ENCODE measurements at places on chromosomes 7 and 10.

DNA sequence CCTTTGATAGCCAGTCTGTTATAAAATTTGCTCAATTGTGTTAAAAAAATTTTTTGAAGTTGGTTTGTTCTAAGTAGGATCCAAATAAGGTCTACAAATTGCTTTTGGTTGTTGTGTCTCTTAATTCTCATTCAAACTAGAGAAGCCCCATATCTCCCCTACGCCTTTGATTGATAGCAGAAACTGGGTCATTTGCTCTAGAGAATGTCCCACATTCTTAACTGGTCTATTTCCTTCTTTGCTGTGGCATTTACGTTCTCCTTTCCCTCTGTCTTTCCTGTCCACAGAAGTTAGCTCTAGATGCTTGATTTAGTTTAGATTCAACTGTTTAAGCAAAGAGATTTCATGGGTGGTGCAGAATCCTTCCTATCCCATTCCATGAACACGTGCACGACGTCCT, 174.6 kb upstream of the SVIL start:
- no peak for DNase-seq

DNA sequence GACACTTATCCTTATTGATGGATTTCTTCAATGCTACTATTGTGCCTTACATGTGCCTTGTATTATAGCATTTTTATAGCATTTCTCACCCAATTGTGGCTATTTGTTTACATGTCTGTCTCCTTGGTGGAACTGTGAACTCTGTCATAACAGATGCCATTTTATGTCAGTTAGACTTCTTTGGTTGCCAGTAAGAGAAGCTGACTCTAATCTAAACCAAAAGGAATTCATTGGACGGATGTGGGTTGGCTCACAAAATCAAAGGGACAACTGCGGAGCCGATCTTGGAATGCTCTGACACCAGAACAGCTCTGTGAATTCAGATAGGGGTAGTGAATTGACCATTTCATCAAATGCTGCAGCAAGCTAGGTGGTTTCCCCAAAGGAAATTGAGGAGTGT, 15.0 kb downstream of the GARIN1A start:
- DNase-seq = no peak

DNA sequence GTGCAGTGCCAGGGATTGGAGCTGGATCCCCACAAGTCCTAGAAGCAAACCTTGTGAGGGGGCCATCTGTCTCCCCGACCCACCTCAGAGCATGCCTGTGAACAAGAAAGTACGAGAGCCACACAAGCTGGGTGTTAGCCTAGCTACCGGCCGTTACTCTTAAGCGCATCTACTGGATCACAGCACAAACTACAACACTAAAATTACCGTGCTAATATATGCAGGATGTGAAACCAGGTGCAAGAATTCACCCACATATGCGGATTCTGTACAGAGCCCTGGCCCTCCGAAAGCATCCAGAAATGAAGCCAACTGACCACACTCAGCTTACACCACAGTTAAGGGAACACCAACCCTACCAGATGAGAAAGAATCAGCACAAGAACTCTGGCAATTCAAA, 16.0 kb upstream of the PRSS1 start:
- no peak for DNase-seq

DNA sequence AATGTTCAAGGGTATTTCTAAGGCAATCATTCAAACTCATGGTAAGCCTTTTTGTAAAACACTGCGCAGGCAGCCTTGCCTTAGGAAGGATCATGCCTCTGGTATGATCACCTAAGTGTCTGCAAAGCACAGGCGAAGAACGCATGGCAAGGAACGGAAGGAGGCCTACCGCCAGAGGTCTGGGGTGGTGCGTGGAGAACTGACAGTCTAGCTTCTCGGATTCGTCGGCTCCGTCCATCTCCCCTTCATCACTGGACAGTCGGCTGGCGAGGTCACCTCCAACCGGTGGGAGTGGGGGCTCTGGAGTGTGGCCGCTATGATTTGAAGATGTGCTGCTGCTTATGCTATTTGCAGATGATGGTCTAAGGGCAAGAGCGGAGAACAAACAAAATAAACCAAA, 42.6 kb upstream of the EFCAB10 start:
- no peak for DNase-seq

DNA sequence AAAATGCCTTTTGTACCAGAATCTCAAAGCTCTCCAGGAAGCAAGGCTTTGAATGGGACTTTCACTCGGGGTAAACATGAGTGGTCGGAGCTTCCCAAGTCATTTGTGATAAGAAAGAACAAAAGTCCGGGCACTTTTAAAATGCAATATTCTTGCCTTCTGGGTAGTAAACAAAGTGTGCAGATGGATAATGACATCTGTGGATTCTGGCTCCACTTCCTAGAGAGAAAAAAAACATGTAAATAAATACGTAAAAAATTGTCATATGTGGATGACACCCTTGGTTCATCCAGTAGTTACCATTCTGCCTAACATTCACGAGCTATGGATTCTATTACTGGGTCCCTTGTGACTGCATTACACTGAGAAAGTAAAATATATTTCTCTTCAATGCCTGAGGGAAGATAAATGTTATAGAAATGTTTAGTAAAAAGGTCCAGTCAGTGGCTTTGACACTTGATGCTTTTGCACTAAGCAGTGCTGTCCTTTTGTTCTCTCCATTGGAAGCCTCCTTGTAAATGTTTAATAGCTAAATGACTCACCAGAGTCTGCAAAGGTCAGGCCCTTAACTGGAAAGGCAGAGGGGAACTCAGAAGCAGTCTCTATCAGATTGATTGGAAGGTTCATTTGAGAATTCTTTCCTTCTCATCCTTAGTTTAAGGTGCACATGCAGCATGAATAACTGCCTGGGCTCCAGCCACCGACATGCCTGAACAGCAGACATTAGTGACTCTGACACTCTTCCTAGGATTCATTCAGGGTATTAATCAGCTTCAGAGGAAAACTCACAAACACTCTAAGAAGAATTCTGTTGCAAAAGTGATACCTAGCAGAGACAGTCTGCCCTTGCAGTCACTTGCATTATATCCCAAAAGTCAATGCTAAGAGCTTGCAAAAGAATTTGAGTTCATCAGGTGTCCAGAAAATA, 11.7 kb upstream of the EDRF1 start:
- no peak for DNase-seq

- DNase-seq = no peak
Observed at GRCh38 chr10:132710746-132711612, 75.0 kb downstream of the NKX6-2 start.

GRCh38 chr7:50368366-50368765, 63.9 kb downstream of the IKZF1 start:
- DNase-seq = no peak

DNA sequence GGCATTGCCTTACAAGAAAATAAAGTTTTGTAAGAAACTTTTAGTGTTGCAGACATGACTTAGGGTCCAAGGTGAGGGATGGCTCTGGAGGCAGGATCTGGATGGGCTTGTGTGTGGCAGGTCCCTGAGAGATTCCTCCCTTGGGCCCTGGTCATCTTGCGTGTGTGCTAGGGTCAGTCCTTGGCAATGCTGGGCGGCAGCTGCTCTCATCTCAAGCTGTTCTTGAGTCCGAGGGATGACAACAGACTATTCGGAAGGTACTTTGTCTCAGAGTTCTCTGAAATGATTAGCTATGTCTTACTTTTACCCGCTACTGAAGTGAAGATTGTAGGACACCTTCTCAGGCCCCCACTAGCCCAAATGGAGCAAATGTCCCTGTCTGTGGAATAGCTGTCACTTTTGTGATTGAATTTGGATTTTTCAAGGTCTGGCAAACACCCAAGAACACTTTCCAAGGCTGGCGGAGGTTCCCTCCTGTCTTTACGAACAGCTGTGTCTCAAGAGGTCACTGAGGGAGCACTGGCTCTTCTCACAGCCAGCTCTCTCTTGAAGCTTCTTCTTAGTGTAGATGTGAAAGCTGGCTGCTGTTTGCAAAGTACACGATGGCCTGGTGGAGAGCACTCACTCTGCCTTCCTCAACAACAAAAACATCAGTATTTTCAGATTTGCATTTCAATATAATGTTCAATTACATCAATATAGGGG, 253.6 kb downstream of the STK31 start:
- DNase-seq = no peak

DNA sequence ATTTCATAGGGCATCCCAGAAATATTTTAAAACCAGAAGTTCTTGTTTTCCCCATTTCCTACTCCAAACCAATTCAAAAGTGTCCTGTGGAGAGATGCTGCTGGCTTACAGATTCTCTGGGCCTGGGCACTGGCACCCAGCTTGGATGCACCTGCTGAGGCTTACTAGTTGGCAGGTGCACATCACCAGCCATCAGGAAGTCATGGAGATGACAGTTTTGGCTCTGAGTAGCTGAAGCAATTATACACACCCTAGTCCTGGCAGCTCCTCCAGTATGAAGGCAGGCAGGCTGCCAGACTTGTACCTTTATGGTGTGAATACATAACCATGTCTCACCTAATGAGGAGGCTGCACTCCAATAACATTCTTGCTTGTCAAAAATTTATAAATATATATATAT, 276.6 kb upstream of the GHITM start:
- DNase-seq = no peak

GRCh38 chr10:15427843-15428414, 56.8 kb upstream of the FAM171A1 start:
- no peak for DNase-seq

DNA sequence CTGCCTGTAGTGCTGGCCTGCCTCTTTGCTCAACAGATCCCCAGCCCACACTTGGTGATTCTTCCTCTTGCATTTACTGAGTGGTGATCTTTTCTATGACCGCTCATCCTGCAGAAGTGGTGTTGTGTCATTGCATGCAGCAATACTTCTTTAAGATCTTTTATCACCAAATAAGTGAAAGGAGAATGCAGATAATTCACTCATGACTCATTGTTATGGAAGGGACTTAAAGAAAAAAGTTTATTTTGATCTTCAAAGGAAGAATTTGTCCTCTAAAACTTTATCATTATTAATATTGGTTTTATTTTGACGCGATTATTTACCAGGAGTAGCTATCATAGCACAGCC, 489.1 kb upstream of the CELF2 start:
- DNase-seq = no peak

DNA sequence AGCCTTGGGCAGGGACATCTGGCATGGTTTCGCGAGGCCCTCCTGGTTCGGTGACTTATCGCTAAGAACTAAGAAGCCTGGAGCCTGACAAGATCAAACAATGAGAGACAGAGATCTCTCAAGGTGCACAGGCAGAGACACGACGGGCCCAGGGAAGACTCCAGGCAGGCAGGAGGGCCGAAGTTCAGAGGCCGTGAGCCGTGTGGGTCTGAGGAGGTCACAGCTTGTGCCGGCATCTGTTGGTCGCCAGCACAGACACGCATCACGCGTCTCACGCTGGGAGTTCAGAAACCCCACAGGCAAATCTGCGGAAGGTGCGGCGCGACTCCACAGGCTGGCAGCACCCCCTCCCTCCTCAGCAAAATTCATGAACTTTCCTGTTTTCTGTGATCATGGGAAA, 314.0 kb downstream of the DNAJB6 start:
- DNase-seq = no peak

GRCh38 chr7:106400923-106401322, 116.1 kb upstream of the NAMPT start:
- no peak for DNase-seq

GRCh38 chr7:13282377-13282980, 595.0 kb downstream of the ARL4A start:
- DNase-seq = no peak
